ENCODE measurements at places on chromosomes 13 and 19.

DNA sequence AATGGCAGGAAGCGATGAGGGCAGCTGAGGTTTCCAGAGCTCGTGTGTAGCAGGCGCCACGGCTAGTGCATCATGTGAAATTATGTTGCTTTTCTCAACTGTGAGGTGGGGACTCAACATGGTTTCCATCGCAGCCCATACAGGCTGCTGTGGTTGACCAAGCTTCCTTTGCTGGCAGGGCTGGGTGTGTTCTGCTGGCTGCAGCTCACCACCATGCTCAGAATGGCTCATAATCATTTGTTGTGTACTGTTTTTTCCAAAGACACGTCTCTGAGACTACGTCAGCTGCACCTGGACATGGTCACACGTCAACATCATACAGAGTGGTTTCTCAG, 16.1 kb upstream of the RASA3 start:
- peak overlapping the region; percentile 96 for H3K27ac ChIP-seq
- H3K27me3 ChIP-seq, result no peaks in the 10 kb centered on the region
- no peaks in the 10 kb centered on the region for H3K36me3 ChIP-seq
- ATAC-seq, result peak; percentile 92
- peaks cover 45% of the 10 kb centered on the region for H3K4me1 ChIP-seq
- peak overlapping the region; percentile 77 for H3K4me3 ChIP-seq

DNA sequence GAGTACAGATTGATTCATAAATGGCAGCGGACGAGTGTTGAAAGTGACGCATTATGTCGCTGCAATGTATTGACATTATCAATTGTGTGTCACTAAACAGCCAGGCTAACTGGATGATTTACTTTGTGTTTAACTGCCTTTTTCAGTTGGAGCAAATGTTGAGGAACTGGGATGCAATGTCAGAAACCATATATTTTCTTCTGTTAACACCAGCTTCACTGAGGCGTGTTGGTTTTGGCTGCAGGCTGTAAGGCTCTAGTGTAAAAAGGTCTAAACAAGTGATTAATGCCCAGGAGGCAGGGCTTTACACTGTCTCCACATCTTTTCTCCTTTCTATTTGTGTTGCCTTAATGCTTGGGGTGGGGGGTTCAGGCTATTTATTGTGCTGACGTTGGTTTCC, 80.1 kb downstream of the GGACT start:
- H3K4me3 ChIP-seq, result no peak overlapping the region
- no peak for ATAC-seq

DNA sequence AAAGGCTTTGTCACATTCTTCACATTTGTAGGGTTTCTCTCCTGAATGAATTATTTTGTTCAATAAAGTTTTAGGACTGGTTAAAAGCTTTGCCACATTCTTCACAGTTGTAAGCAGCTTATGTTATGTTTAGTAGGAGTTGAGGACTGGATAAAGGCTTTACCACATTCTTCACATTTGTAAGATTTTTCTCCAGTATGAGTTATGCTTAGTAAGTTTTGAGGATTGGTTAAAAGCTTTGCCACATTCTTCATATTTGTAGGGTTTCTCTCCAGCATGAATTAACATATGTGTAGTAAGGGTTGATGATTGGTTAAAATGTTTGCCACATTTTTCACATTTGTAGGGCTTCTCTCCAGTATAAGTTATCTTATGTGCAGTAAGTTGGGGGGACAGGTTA, 79.9 kb downstream of the ZNF431 start:
- no peak for ATAC-seq

DNA sequence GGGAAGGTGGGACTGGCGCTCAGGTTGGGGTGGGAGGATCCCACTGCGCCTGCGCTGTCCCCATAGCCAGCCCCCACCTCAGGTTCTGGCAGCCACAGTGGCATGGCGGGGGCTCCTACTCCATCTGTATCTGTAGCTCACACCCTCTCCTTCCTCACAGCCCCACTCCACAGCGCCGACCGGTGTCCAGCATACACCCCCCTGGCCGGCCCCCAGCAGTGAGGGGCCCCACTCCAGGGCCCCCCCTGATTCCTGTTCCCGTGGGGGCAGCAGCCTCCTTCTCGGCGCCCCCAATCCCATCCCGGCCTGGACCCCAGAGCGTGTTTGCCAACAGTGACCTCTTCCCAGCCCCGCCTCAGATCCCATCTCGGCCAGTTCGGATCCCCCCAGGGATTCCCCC, 6.0 kb downstream of the TMED1 start:
- no peaks in the 10 kb centered on the region for H3K27me3 ChIP-seq
- H3K36me3 ChIP-seq, result peaks cover 66% of the 10 kb centered on the region
- H3K4me1 ChIP-seq, result no peaks in the 10 kb centered on the region
- H3K27ac ChIP-seq, result no peak overlapping the region

DNA sequence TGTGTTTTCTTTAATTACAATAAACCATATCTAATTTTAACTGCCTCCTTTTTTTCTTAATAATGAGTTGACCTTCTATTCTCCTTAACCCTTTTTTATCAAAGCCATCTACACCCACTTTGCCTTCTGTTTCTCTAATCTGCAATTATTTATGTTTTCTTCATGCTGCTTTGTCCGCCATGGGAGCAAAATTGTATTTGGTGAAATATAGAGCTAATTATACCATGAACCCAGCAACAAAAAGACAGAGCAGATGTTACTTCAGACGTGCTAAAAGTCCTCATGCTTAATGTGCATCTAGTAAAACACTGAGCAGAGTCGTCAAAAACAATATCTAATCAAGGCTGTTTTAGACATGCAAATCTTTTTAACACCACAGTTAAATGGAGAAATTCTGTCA, 264.7 kb downstream of the DACH1 start:
- no peaks in the 10 kb centered on the region for H3K4me1 ChIP-seq
- ATAC-seq, result no peak
- no peaks in the 10 kb centered on the region for H3K27me3 ChIP-seq
- no peaks in the 10 kb centered on the region for H3K36me3 ChIP-seq
- no peak overlapping the region for H3K27ac ChIP-seq

- peaks cover 16% of the 10 kb centered on the region for H3K27me3 ChIP-seq
- H3K27ac ChIP-seq, result no peak overlapping the region
- H3K4me1 ChIP-seq, result no peaks in the 10 kb centered on the region
- no peak for ATAC-seq
- H3K4me3 ChIP-seq, result no peak overlapping the region
- H3K36me3 ChIP-seq, result no peaks in the 10 kb centered on the region
Measured at GRCh38 chr13:51066091-51066831, 44.8 kb downstream of the C13orf42 start.

DNA sequence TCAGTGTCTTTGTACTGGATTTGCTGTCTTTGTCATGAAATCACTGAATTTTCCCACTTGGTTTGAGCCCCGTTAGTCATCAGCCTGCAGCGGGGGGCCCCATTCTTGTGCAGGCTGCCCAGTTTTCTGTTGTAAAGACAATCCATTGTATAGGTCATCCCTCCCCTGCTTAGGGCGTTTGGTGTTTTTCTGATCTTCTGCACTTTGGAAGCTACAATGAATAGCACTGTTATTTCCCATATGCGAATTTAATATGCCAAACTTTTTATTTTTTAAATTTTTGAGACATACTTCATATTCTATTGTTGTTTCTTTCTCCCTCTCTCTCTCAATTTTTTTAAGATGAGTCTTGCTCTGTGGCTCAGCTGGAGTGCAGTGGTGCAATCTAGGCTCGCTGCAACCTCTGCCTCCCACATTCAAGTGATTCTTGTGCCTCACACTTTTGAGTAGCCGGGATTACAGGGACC, 9.0 kb downstream of the SLC27A1 start:
- H3K27ac ChIP-seq, result no peak overlapping the region
- no peaks in the 10 kb centered on the region for H3K4me1 ChIP-seq
- H3K27me3 ChIP-seq, result no peaks in the 10 kb centered on the region
- no peak for ATAC-seq
- H3K4me3 ChIP-seq, result no peak overlapping the region

DNA sequence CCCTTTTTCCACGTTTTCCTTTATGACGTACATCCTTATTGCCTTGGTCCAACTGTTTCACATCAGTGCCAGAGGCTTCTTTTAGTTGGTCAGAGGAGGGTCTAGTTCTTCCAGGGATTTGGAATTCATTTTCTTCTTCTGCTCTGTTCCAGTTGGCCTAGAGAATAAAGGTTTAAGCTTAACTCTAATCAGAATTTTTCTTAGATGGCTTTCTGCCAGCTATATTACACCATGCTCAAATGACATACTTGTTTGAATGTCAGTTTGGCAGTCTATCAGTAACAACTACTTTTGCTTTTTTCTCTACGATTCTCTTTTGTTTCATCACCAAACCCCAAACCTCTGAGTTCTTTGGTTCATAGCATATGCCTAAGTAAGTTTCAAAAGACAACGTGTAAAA, 16.8 kb downstream of the SPART start:
- H3K36me3 ChIP-seq, result peaks cover 89% of the 10 kb centered on the region
- peaks cover 13% of the 10 kb centered on the region for H3K4me1 ChIP-seq
- no peak for ATAC-seq
- no peak overlapping the region for H3K27ac ChIP-seq
- no peak overlapping the region for H3K4me3 ChIP-seq

GRCh38 chr13:24172071-24172470, 11.6 kb downstream of the SPATA13 start:
- peaks cover 4% of the 10 kb centered on the region for H3K27me3 ChIP-seq
- no peak overlapping the region for H3K4me3 ChIP-seq
- ATAC-seq, result no peak
- peaks cover 12% of the 10 kb centered on the region for H3K4me1 ChIP-seq
- H3K27ac ChIP-seq, result no peak overlapping the region

GRCh38 chr19:16098416-16098768, 13.3 kb upstream of the RAB8A start:
- H3K4me3 ChIP-seq, result no peak overlapping the region
- no peaks in the 10 kb centered on the region for H3K27me3 ChIP-seq
- peaks cover 8% of the 10 kb centered on the region for H3K4me1 ChIP-seq
- no peak for ATAC-seq

DNA sequence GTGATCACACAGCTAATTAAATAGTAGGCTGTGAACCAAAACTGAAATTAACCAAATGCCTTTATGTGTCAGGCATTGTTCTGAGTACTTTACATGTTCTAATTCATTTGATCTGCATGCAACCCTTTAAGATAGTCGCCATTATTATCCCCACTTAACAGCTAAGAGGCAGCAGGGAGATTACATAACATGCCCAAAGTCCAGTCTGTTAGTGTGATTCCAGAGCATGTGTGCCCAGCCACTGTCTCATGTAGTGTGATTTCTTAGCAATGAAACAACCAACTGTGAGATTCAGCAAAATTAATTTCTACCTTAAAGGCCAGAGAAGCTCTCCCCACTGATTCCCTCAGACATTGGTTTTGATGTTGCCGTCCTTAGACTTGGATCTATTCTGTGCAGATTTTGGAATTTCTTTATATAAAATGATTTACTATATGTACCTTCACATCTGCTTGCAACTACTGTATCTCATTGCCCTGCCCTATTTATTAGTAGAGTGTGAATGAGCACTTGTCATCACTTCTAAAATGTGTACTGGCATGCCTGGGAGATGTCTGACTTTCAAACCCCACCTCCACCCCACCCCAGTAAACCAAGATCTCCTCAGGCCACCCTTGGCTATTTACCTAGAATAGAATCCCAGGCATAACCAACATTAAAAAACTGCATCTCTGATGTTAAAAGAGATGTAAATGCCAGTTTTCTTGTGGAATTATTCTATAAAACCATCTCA, 41.2 kb downstream of the POLR1D start:
- H3K4me3 ChIP-seq, result no peak overlapping the region
- H3K27ac ChIP-seq, result no peak overlapping the region
- no peaks in the 10 kb centered on the region for H3K27me3 ChIP-seq
- ATAC-seq, result no peak
- peaks cover 20% of the 10 kb centered on the region for H3K36me3 ChIP-seq
- H3K4me1 ChIP-seq, result peaks cover 4% of the 10 kb centered on the region

- peaks cover 15% of the 10 kb centered on the region for H3K27me3 ChIP-seq
- no peak overlapping the region for H3K27ac ChIP-seq
- H3K36me3 ChIP-seq, result no peaks in the 10 kb centered on the region
- no peak overlapping the region for H3K4me3 ChIP-seq
Measured at GRCh38 chr13:44629465-44630183, 53.5 kb upstream of the TSC22D1 start.

DNA sequence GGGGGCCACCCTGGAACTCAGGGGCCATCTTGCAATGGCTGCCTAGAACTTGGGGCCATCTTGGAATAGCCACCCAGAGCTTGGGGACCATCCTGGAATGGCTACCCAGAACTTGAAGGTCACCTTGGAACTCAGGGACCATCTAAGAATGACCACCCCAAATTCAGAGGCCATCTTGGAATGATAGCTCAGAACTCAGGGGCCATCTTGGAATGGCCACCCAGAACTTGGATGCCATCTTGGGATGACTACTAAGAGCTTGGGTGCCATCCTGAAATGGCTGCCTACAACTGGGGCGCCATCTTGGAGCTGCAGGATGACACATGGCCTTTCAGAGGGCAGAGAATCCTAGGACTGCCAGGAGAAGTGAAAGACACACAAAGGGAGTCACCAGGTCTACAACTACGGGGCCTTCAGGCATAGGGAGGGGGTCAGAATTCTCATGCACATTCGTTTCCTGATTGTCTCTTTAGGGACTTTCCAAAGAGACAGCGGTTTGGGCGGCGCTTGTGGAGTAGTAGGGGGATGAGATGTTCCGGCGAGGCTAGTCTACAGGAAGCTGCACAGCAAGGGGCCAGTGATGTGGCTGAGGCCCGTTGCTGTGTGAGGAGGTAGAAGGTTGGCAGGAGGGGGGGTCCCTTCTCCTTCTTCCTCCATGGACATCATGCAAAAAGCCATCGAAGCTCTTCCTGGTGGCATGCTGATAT, 125.0 kb downstream of the IER2 start:
- no peak overlapping the region for H3K27ac ChIP-seq
- no peaks in the 10 kb centered on the region for H3K27me3 ChIP-seq
- peak overlapping the region; percentile 32 for H3K4me3 ChIP-seq
- H3K36me3 ChIP-seq, result no peaks in the 10 kb centered on the region
